ENCODE measurements at places on chromosomes 6 and 20.

DNA sequence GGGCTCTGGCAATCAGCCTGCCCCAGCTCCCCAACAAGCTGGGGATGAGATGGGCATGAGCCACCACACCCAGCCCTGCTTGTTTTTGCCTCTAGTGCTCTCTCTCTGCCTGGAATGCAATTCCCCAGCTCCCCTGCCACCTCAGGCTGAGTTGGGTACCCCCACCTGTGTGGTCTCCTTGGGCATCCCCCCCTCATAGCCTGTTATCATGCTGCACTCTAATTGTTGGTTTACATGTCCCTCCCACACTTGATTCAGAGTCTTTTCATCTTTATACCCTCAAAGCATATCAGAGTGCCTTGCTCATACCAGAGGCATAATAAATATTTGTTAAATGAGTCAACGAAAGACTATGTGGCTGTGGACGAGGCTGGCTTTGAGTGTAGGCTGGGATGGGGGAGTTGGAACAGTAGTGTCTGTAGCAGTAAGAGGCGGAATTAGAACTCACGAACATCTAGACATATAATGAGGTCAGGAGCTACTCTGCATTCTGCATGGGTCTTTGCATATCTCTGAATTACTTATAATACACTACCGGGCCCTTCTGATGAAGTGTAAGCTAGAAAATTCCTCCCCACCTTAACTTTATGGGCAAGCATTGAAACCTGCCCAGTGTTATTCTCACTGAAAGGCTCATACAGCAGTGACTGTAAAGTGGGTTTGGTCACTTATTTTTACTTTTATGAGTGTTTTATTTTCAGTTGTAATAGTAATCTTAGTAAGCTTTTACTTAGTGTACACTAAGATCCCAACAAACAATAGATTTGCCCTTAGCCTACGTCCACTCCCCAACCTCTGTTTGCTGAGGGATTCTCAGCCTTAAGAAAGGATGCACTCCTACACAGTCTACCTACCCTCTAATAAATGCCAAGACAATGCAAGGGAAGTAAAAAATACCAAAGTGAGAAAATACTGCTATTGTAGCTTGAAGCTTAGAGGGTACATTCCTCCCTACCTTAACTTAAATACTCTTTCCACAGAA, 58.7 kb downstream of the EDN1 start:
- no peak for DNase-seq

- no peak for DNase-seq
Observed at GRCh38 chr6:14280766-14281293, 163.3 kb downstream of the CD83 start.

DNA sequence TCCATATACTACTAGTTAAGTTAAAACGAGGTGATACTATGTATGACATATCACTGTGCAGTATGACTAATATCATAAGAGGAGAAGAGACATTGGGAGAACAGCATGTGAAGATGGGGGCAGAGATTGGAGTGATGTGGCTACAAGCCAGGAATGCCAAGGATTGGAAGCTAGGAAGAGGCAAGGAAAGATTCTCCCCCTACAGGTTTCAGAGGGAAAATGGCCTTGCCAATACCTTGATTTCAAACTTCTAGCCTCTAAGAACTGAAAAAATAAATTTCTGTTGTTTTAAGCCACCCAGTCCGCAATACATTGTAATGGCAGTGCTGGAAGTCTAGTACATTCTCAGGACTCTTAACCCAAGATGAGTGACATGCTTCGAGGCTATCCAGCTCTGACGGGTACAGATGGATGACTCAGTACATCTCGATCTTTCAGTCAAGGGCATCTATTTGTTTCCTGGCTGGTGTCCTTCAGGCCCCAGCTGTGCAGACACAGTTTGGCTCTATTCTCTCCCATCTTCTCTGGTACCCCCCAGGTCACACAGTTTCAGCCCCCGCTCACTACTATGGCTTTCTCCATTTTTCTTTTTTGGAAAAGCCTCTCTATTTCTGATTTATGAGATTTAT, 55.5 kb upstream of the THEMIS start:
- no peak for DNase-seq

DNA sequence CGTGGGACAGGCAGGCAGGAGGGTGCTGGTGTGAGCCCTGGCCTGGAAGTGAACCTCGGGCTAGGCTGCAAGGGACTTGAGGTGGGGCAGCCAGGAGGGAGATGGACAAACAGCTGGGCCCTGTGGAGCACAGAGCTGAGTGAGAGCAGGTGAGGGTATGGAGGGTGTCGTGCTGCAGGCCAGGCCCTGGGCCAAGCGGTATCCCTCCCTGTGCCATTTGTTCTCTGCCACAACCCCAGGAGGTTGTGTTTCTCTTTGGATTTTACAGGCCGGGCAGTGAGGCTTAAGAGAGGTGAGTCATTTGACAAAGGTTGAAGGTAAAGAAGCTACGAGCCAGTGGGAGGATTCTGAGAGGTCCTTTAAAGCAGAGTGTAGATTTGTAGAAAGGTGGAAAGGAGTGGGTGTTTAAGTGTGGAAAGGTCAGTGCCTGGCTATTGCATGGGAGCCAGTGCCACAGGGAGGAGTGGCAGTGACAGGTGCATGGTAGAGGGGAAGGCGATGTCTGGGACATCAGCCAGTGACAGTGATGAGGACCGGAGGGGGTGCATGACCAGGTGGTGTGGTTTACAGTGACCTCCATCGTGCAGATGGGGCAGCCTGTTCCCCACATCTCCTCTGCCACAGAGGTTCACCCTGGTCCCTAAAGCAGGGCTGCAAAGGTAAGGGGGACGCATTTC, 39.8 kb downstream of the GMPR start:
- no peak for DNase-seq

- no peak for DNase-seq
Observed at GRCh38 chr20:43584448-43585136, 6.1 kb upstream of the IFT52 start.

DNA sequence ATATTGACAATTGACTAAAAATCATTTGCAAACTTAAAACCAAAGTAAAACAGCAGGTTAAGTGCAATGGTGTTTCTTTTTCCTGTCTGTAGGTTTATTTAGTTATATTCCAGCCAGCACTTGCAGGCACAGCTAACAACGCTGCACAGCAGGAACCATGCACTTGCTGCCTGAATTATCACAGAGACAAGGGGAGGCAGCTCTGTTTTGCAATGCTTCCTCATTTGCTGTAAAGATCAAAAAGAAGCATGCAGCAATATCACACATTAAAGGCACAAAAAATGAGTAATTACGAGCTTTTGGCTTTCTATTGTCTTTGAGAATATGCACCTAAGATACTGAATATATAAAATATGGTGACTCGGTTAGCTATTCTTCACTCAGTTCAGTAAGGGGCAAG, 241.9 kb downstream of the EPHA7 start:
- no peak for DNase-seq

DNA sequence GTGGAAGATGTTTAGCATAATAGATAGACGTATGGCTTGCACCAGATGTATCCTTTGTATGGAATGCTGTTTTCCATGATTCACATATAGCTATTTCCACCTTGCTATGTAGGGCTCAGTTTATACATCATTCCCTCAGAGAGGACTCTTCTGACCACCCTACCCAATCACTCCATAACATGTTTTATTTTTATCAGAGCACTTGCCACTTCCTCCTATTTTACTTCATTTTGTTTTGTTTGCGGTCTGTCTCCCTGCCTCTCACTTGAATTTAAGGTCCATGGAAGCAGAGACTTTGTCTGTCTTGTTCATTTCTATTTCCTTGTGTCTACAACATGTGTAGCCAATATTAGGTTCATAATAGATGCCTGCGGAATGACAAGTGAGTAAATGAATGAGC, 266.9 kb upstream of the CITED2 start:
- no peak for DNase-seq

DNA sequence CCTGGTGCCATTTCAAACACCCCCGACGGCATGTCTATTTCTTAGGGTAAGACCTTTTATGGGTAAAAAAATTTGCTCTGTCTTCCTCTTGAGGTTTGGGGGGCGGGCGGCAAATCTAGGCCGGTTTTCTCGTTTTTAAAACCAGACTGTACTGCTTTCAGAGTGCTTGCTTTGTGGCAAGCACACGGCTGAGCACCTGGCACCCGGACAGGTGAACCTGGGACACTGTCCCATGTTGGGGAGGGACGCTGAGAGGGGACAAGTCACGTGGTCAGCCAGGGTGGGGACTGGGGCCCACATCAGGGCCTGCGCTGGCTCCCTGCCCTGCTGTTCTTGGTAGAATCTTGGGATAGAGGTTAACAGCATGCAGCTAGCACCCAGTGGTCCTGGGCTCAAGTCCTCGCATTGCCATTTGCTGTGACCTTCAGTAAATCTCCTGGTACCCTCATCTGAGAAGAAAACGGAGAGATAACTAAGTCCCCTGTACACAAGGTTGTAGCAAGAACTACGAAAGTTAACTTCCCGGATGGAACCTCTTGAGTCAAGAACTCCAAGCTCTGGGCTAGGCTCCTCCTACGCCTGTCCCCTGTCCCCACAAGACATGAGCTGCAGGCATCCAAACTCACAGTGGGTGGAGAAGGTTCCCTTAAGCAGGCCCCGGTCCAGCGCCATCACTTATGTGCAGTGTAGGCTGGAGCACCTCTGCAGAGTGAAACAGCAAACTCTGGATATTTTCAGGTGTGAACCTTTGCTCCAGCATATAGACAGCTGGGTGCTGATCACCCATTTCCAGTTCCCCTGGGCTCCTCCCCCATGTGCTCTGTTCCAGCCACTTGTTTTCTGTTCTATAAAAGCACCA, 41.7 kb downstream of the PMEPA1 start:
- no peak for DNase-seq

DNA sequence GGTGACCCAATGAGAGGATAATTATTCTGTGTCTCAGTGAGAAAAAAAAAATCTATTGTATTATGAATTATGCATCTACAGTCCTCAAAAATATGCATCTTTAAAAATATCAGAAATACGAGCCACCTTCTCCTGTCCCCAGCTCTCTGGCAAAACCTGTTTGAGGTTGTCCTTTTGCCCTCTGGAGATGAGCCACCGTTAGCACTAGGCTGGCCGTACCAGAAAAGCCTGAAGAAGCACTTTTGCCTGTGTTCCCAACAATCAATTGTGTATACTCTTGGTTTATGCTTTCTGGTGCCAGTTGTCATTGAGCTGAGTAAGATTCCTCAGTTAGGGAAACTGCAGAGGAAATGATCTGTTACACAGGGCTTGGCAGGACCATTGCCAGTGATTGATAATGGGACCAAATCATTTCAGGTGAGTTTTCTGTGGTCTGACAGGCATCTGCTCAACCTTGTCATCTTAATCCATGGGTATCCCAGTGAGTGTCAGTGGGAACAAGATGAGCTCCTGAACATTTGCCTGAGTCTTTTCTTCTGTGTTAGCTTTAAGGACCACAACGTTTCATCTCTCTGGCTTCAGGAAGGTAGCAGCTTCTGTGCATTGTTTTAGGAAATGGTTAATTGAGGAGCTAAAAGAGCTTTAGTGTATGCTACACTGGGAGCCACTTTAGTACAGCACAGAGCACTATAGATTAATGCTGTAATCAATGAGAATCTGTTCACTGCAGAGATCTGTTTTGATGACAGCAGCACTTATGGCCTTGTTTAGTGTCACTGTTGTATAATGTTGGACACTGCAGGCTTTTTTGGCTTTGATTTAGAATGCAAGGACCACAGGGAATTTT, 330.1 kb downstream of the RIMS1 start:
- DNase-seq, result no peak

DNA sequence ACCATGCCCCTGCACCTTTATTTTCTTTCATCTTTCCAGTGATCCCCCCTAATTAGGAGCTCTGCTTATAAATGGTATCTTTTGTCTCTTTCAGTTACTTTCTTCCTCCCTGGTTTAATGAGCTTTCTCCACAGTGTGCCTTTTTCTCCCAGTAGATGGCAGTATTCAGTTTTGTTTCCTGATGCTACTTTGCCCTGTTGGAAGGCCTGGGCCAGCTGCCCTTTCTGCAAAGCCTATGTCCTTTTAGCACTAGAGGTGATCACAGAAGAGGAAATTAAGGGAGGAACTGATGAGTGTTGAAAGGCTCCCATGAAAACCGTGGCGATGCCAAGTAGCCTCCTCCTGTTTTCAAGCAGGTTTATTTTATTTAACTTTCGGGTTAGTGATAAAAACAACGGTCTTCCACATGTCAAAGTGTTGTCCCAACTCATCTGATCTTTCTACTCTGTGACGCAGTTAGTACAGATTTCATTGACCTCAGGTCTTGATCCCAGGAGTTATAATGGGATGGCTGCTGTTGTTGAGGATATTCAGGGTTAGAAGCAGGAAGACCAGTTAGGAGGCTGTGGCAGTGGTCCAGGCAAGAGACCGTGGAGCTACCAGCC, 184.2 kb upstream of the BMP2 start:
- DNase-seq, result no peak

Measured in CD4-positive, alpha-beta T cell treated with Interleukin-15 for 4 hours (primary cell).